ENCODE measurements at places on chromosomes 16 and 17.
A peak's percentile ranks its signal among the peaks of the same experiment; 100 is the strongest.

- no peak for DNase-seq
Measured at GRCh38 chr16:86034421-86034919, 135.5 kb downstream of the IRF8 start.

- DNase-seq: no peak
Measured at GRCh38 chr17:42891539-42892152, 9.0 kb upstream of the G6PC1 start.

DNA sequence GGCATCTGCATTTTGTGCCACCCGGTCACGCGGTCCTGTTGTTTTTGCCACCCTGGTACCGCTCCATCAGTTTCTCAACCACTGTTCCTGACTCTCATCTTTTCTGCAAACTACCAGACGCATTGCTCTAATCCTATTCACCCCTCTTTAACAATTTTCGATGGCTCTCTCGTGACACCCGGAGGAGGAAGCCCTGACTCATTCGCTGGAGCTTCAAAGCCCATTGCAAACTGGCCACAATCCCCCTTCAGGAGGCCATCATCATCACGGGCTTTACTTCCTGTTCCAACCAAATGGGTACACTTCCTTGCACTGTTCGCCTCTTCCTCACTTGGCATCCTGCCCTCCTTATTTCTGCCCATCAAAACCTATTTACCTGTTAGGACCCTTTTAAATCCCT lies 155.3 kb downstream of the RGS9 start:
- no peak for DNase-seq

- no peak for DNase-seq
Measured at GRCh38 chr16:35310999-35311398, 1851.6 kb downstream of the TP53TG3F start.

GRCh38 chr16:25007284-25007984 lies 7.7 kb downstream of the ARHGAP17 start:
- no peak for DNase-seq

DNA sequence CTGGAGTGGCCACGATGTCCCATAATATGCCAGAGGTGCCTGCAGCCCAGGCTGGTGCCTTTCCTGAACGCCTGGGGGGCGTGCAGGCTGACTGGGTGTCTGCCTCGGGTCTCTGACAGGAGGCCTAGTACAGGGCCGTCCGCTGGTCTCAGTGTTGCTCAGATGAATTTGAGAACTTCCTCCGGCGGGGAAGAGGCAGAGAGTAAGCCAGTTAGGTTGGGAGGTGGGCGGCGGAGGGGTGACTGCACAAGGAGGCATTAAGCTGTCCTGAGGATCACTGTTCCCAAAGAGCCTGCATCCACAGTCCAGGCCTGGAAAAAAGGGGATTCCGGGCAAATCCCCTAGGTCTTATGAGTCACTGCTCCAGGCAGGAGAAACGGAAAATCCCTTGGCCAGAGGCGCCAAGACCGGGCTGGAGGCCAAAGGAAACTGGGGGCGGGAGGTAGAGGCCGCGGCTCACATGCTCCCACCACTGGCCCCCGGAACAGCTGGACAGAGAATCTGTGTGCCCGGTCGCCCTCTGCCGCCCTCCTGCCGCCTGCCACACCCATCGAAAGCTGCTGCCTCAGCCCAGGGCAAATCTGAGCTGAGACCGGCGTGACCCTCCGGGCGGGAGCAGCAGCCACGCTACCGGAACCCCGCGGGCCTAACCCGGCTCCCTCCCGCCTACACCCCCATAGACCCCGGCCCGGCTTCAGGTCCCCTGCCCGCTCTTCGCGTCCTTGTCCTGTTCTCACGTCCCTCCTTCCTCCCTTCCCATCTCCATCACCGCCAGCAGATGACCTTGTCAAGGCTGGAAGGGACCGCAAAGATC lies 1.2 kb downstream of the TRIM47 start:
- DNase-seq: no peak

GRCh38 chr17:51032850-51033249 lies 87.8 kb downstream of the SPAG9 start:
- DNase-seq: no peak

DNA sequence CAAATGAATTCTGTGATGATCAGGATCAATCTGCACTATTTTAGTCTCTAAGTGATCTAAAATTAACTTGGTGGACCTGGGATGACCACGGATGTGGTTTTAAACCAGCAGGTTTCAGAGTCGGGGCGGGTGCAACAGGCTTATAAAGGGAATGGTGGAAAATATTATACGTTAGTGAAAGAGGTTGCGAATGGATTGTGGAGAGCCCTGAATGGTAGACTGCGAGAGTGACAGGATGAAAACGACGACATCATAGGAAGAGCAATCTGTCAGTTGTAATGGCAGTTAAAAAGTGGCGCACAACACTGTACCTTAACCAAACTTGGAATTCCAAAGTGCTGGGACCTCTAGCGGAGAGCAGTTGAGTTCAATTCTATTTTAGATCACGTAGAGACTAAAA lies 1.2 kb upstream of the CYB5B start:
- DNase-seq: no peak

DNA sequence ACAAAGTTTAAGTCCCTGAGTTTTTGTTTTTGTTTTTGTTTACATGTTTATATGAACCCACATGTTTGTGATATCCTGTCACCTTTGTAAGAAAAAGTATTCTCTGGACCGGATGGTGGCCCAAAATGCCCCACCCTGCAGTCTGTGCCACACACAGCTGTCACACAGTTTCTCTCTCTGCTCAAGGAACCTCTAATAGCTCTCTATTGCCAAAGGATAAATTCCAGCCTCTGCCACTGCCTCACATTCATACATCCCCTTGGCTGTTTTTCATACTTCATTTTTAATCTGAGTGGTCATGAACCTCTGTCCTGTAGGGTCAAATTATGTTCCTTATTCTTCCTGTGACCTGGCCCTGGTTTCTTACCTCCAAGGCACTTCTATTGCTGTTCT lies 520.3 kb upstream of the CDH5 start:
- DNase-seq: no peak

DNA sequence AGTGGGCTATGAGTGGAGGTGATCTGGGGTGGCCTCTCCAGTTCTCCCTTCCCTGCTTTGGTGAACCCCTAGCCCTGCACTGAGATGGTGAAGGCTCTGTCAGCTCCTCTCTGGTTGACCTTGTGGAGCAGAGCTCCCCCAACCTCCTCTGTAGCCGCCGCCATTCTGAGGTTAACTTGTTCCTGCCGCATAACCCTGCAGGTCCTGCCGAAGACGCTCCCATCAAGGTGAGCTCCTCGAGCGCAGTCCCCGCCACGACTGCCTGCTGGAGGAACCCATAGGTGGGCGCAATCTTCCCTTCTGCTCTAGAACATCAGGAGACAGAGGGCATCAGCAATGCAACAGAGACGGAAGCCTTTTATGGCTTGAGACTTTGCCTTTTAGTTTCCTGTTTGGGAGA lies 15.2 kb upstream of the SLC47A2 start:
- DNase-seq: no peak

GRCh38 chr16:81678326-81679095 lies 100.6 kb upstream of the PLCG2 start:
- no peak for DNase-seq

DNA sequence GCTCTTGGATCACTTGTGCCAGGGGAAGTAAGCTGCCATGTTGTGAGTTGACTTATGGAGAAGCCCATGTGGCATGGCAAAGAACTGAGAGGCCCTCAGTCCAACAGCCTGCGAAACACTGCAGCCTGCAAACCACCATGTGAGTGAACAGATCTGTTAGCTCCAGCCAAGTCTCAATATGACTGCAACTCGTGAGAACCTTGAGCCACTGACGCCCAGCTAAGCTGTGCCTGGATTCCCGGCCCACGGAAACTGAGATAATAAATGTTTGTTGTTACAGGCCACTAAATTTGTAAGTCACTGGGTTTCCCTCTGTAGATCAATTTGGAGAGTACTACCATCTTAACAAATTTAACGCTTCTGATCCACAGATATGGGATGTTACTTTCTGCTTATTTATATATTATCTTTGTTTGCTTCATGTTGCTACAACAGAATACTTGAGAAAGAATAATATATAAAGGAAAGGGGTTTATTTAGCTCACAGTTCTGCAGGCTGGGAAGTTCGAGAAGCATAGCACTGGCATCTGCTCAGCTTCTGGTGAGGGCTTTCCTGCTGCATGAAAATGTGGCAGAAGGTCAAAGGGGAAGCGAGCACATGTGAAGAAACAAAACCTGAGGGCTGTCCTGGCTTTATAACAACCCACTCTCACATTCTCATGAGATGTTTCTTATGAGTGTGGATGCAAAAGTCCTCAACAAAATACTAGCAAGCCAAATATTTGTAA lies 29.4 kb upstream of the ATP2A3 start:
- no peak for DNase-seq

DNA sequence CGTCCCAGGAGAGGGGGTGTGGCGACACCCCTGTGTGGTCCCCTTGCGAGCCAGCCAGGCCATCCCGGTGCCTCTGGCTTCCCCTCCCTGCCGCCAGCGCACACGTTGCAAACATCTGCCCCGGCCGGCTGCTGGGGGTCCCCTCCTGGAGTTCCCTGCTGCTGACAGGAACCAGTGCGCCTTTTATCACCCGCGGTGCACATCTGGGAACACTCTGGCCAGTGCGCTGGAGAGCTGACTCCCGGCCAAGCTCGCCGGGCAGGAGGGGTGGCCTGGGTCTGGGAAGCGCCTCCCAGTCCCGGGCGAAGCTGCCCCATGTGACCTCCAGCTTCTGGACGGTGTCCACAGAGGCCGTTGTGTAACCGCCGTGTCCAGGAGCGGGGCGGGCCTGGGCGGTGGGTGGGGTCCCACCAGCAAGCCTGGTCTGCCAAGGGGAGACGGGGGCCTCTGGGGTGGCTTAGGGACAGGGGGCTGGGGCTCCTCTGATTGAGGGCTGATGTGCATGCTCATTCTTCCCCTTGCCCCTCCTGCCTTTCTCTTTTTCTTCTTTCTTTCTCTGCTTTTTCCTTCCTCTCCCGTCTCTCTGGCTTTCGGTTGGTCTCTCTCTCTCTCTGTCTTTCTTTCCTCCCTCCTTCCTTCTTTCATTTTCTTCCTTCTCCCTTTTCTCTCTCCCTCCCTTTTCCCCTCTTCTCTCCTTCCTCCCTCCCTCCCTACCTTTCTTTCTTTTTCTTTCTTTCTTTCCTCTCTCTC lies 25.2 kb upstream of the CIBAR2 start:
- no peak for DNase-seq

GRCh38 chr16:1157639-1158455 lies 4.9 kb downstream of the CACNA1H start:
- DNase-seq: no peak

GRCh38 chr16:89560378-89561141 lies at the start of gene RPL13:
Gene RPL13, plus strand, starts transcription at chr16:89560682. Its CDS starts 278 bp downstream, at chr16:89560960.
- DNase-seq: peak; percentile 89

GRCh38 chr17:82960419-82961271 lies 118.8 kb upstream of the METRNL start:
- no peak for DNase-seq

DNA sequence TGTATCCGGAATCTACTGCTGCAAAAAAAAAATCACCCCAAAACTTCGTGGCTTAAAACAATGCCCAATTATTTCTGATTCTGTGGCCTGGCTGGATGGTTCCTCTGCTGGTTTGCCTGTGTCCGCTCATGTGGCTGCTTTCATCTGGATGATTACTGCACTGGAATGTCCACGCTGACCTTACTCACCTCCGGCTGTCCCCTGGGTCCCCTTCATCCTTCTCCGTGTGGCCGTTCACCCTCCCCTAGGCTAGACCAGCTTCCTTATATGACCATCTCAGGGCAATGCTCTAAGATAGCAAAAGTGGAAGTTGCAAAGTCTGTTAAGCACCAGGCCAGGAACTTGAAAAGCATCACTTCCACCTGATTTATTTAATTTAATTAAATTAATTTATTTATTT lies 31.4 kb upstream of the SPNS2 start:
- no peak for DNase-seq

GRCh38 chr16:61969077-61969382 lies 67.2 kb downstream of the CDH8 start:
- no peak for DNase-seq

- DNase-seq: no peak
Measured at GRCh38 chr17:57625957-57626356, 119.1 kb downstream of the CCDC182 start.

DNA sequence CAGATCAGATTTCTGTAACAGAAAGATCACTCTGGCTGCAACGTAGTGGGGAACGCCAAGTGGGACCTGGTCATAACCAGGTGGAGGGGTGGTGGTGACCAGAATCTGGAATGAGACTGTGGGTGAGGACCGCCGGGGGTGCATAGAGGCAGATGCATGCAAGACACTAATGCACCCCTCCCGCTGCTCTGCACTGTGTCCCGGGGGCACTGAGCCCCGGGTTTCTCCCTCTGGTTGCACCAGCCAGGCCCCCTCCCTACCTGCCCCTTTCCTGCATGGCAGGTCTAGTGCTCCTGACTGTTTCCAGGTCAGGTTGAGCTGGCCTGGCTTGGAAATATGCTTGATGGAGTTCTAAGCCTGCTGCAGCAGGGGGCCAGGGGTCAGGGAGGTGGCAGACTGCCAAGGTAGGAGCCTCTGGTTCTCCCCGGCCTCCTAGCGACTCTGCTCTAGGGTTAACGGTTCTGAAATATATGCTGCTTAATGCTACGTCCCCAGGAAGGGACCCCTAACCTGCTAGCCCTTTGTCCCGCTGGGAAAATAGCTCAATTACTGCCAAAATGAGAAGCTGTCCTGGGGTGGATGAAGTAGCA lies 94.3 kb downstream of the SDK2 start:
- no peak for DNase-seq

DNA sequence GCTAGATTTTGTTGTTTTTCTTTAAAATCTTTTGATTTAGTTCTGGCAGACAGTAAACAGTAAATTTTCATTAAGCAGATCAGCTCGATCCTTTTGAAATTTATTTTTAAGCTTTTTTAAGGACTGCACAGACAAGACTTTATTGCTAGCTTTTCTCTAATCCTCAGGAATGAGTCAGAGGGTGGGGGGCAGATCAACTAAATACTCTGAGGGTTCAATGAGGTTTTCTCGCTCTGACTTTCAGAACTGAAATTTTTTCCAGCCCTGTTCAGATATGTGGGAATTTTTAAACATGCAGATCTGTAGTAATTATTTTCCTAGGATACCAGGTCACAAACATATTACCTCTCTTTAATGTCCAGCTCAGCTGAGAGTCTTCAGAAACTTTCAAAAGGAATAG lies 977.2 kb downstream of the CDH11 start:
- DNase-seq: no peak

DNA sequence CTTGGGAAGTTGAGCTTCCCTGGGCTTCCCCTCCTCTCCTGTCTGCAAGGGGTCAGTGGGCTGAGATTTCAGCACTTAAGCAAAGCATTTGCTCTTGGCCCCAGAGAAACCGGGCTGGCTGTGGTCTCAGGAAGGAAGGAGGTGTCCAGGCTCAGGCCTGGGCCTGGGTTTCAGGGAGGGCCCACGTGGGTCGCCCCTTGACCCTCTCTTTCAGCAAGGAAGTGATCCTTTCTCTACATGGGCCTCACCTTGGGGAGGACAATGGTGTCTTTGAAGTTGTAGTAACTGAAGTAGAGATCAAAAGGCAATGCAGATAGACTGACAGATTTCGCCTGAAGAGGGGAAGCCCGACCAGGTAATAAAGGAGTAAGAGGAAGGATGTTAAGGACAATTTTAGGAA lies 2.7 kb downstream of the NOD2 start:
- no peak for DNase-seq

DNA sequence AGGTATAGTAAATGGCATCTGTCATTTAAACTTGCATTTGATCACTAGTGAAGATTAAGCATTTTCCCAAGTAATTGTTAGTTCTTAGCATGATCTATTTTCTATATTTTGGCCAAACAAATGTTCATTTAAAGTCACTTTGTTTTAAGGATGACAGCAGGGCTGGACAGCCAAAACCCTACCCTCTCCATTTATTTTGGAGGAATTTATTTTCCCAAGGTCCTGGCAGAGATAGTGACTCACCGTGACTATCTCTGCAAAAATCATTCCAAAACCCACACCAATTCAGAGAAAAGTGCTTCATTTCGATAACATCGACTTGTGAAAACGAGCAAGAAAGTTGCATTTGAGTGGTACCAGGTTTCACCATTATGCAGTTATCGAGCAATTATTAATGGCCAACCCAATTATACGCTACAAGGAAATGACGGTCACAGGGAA lies 665 bp upstream of the AKAP1 start:
- no peak for DNase-seq

Data from T-helper 1 cell (primary cell).